NAMALWA (cell line): ENCODE measurements at places on chromosomes 13 and 19.

- no peak for DNase-seq
Observed at GRCh38 chr13:80462037-80462436, 121.1 kb upstream of the SPRY2 start.

DNA sequence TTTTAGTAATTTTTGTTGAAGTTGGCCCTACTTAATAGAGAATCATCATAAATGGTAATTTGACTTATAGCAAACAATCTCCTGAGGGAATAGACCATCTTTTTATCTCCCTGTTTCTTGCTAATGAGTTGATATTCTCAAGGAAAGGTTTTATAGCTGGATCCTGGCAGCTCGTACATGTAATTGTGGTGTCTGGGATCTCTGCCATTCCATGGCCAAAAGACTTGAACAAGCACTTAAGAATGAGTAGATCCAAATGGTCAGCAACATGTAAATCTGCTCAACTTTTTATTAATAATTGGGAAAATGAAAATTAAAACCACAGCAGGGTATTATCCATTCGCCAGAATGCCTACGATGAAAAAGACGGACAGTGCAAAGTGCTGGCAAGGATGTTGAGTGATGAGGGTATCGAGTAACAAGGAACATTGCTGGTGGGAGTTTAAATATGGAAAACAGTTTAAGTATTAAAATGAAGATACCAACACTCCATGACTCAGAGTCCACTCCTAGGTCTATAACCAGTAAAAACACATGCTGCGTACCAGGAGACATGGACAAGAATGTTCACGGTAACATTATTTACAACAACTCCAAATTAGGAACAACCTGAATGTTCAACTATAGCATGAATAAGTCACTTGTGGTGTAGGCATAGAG, 5.1 kb upstream of the GPR18 start:
- DNase-seq: no peak

DNA sequence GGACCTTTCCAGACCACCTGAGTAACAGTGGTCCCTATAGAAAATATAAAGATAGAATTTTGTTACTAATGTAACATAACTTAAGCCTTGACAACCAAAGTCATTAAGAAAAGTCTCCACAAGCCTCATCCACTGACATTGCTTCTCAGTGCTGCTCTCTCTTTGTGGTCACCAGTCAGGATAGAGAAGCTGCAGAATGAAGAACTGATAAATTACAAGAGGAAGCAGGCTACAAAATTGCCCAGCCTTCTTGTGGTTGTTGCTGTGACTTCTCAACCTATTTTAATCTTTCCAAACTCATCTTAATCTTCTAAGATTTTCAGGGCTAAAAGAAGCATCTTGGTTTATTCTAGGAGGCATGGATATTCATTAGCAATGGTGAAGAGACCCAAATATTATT, 343.8 kb downstream of the MZT1 start:
- DNase-seq: no peak

- DNase-seq: peak; percentile 76
Observed at GRCh38 chr19:5131506-5132205, 162.7 kb downstream of the KDM4B start.

- DNase-seq: peak; percentile 58
Observed at GRCh38 chr19:6540918-6541689, 10.3 kb downstream of the TNFSF9 start.
